Stimulated activated CD4-positive, alpha-beta T cell treated with anti-CD3 and anti-CD28 coated beads, Interleukin-12 subunit alpha, Interleukin-12 subunit beta, amount 100 ng/mL, for 4 hours (primary cell): ENCODE measurements at places on chromosomes 2 and 18.

DNA sequence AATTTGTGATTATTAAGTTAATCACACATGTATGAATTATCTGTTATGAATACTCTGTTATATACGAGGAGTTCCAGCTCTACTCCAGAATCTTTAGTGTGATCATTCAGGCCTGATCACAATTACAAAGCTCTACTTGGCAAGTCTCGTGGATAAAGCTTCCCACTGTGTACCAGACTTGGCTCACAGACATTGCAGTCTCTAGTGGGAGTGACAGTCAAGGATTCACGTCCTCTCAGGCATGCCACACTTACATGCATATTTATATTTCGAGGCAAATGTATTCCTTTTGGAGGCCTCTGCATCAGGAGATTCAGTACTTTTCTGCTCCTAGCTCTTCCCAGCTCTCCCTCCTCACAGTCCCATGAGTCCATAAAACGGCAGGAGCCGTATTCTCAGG, 403.4 kb upstream of the CDH7 start:
- DNase-seq: no peak

DNA sequence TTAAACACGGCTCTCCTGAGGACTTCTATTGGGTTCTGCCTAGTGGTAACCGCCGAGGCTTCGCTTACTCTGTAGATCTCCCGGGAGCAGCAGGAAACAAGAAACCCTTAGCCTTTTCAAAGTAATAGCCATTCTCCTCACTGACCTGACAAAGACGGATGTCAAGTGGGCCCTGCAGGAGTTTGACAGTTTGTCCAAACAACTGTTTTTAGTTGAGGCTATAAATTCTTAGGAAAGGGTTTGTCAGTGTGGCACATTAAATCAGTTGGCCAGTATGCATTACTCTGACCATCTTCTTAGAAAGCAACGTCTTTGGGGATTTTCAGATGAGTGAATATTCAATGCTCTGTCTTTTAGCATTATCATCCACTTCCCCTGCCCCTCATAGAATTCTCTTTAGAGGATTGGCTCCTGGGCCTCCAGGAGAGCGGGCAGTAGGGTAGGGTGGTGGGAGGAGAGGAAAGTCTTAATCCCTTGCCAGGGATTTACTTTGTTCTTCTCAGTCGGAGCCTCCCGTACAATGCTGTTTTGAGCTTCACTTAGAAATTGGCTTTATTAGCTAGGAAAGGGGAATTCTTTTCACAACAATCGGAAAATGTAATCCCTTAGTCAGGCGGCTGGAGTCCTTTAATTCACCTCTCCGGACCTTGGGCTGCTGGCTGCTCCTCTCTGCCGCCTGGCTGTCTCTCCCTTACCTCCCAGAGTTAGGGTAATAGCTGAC, 13.3 kb upstream of the C18orf32 start:
- DNase-seq: no peak

GRCh38 chr2:65549257-65549627, 116.8 kb upstream of the SPRED2 start:
- DNase-seq: no peak

- DNase-seq: no peak
These were observed 5.9 kb downstream of the EPB41L3 start for GRCh38 chr18:5537860-5538259.

DNA sequence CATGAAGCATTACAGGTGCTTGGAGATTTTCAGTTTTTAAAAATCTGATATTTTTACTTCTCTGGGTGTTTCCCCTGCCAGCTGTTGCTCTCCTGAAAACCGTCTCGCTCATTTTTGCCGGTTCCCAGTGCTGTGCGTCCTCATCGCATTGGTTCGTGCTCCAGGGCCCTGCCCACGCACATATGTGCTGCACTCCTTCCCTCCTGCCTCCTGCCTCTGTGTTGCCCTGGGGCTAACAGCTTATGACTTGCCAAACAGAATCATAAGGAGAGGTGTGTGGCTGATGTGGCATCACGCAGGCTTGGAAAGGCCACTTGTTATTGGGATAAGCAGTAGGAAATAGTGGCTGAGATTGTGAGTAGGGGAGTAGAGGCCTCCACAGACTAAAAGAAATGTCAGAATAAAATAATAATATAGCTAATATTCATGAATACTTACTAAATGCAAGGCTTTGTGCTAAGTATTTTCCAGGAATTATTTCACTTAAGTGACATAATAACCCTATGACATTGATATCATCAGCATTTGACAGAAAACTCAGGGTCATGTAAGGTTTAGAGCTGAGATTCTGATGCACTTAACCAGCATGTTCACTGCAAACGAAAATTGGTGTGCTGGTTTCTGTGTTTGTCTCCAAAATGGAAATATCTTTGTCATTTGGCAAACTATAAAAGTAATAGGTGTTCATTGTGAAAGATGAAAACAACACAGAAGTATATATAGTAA, 53.5 kb downstream of the SLC4A1AP start:
- DNase-seq: no peak

DNA sequence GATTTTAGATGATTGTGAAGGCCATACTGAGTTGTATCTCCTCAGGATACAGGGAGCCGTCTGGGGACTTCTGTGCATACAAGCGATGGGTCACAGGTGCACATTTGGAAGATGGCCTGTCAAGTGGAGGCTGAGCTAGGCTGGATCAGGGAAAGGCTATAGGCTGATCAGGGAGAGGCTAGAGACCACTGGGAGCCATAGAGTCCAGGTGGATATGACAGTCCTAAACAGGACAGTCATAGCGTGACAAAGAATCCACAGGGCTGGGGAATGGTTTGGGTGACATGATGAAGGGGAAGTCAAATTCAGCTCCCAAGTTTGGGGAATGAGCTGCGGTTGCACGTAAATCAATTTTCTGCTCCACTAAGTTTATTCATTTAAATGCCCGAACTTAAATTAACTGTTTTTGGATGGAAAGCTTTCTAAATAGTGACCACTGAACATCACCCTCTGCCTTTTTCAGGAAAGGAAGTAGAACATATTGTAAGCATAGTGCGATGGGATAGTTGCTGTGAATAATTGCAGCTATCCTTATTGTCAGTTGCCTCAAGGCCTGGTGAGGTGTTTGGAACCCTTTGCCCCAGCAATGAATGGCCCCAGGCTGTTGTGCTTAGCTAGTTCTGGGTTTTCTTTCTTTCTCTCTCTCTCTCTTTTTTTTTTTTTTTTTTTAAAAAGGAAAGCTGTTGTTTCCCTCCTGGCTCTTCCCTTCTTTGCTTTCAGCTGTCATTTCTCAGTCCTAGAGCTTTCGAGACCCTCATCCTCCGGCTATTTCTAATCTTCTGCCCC, 50.5 kb downstream of the KLHL29 start:
- DNase-seq: no peak

GRCh38 chr2:130365075-130365474, 9.2 kb downstream of the PTPN18 start:
- no peak for DNase-seq

DNA sequence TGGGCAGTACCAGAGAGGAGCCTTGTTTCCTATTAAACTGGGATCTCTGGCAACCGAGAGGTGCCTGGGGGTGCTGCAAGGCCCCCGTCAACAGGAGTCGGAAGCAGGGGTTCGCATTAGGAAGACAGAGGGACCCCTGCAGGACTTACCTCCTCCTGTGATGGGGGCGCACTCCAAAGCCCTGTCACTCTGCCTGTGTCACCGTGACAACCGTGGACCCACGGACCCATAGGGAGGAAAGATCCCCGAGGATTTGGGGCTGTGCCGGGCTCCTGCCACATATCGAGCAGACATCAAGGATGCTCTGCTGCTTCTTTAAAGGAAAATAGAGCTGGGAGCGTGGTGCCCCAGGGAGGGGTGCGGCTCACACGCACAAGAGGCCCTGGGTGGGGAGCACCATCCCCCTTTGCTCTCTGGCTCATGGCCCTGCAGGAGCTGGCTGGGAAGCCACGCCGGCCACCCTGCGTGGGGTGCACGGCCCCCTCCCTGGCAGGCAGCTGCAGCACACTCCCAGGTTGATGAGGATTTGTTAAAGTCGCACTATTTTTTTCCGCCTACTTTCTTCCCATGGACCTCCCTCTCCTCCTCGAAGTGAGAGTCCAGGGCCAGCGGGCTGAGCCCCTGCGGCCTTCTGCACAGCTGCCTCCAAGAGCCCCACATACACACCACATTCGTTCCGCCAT, 167.5 kb downstream of the TWIST2 start:
- no peak for DNase-seq

GRCh38 chr2:164711766-164712138, 90.5 kb upstream of the GRB14 start:
- no peak for DNase-seq

- DNase-seq: no peak
These were observed 55.2 kb upstream of the STON1 start for GRCh38 chr2:48474574-48475298.

DNA sequence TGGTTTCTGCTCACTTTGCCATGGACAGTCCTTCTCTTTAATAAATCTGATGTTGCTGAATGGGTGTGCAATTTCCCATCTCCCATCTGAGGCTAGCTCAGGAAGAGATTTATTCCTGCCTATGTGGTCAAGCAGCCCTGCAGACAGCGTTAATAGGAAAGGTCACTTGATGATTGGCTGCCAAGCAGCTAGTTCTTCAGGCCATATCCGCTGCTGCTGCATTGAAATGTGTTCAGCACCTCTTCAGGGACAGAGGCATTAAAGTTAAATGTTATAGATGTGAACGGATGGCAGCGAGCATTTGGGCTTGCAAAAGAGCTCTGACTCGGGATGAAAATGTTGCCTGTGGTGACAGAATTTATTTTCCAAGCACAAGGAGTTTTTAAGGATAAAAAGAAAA, 474.2 kb downstream of the PIK3C3 start:
- no peak for DNase-seq

- no peak for DNase-seq
These were observed 61.0 kb downstream of the ZAP70 start for GRCh38 chr2:97774425-97774824.

DNA sequence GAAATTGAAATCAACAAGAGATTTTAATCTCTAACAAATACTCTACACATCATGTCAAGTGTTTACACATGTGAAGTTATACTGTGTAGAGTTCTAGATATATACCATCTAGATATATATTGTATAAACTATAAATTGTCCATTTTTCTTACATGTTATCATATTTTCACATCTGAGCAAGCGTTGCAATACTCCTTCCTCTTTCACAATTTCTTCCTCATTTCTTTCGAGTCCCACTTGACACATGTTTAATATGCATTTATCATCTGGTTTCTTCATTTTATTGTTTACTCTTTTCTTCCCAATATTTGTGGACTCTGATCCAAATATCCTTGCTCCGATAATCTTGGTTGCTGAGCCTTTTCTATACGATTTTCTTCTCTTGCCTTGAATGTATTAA, 50.2 kb downstream of the UNC80 start:
- DNase-seq: no peak

- DNase-seq: no peak
These were observed 24.6 kb downstream of the CROCC2 start for GRCh38 chr2:240930631-240931318.

- no peak for DNase-seq
These were observed 5.1 kb upstream of the REEP1 start for GRCh38 chr2:86342488-86342887.
